ENCODE measurements at places on chromosomes 7 and 10. TPM values are rescaled to one million over a fixed set of nuclear protein-coding genes. Genes with fewer than 3 reads are reported as not detected.

DNA sequence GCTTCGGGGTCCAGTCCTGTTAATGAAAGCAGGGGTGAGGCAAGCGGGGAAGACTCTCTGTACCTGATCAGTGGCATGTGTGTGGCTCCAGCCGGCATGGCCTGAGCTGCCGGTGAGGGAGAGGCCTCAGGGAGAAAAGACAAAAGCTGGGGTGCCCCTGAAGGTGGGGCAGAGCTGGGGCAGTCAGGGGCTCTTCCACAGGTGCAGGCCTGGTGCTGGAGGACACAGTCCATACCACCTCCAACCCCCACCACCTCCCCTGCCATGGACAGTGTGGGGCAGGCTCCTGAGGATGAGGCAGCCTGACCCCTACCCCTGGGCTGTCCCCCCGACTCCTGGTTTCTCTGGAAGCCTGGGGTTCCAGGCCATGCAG is 129.5 kb downstream of the LHPP start:
- no peak for DNase-seq

GRCh38 chr10:35005868-35006267 is 84.3 kb downstream of the CUL2 start:
- no peak for DNase-seq

GRCh38 chr10:38054361-38054797 is 39.8 kb upstream of the ZNF37A start:
- no peak for DNase-seq

GRCh38 chr10:106942035-106942662 is 222.4 kb downstream of the SORCS1 start:
- DNase-seq, result peak; percentile 65

NPSR1 gene
- total RNA-seq, result 0.25 TPM

MUC12 gene
- total RNA-seq, result 3.5 TPM

HYAL4 gene
- 3.6 TPM for total RNA-seq

CPA2 gene
- 1.4 TPM for total RNA-seq

GNAI1 gene
- total RNA-seq, result 59.0 TPM

ZMYND11 gene
- 66.2 TPM for total RNA-seq
